ENCODE measurements at places on chromosomes 11 and 22.

DNA sequence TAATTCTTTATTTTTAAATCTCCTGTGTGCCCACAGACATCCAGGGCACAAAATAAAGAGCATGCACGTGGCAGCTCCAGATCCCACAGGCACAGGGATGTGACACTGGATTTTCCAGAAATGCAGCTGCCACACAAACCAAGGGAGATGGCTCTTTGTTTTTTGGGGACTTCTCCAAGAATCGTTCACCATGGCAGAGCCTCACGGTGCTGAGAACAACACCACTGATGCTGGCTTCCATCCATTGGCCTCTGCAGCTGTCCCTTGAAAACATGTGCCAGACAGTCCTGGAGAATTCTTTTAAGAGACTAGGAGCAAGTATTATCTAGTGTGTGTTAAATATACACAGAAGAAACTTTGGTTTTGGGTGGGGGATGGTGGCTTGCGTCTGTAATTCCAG is 108.4 kb upstream of the SLC22A12 start:
- H3K36me3 ChIP-seq: no peaks in the 10 kb centered on the region
- no peak for DNase-seq
- H3K4me3 ChIP-seq: no peak overlapping the region
- no peak overlapping the region for H3K27ac ChIP-seq
- H3K4me1 ChIP-seq: no peaks in the 10 kb centered on the region

DNA sequence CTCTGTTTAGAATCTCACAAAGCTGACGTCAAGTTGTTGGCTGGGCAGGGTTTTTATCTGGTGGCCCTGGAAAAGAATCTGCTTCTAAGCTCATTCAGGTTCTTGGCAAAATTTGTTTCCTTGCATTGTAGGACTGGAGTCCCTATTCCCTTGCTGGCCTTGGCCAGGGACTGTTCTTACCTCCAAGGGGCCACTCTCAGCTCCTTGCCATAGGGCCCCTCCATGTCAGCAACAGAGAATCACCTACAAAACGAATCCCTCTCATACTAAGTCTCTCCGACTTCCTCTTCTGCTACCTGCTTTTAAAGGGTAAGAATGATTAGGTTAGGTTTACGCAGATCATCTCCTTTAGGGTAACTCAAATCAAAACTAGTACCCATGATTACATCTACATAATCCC is 63.2 kb downstream of the PARVA start:
- no peaks in the 10 kb centered on the region for H3K36me3 ChIP-seq
- no peak overlapping the region for H3K4me3 ChIP-seq
- no peaks in the 10 kb centered on the region for H3K27me3 ChIP-seq
- no peak overlapping the region for H3K27ac ChIP-seq
- no peak for DNase-seq
- H3K4me1 ChIP-seq: peaks cover 3% of the 10 kb centered on the region

DNA sequence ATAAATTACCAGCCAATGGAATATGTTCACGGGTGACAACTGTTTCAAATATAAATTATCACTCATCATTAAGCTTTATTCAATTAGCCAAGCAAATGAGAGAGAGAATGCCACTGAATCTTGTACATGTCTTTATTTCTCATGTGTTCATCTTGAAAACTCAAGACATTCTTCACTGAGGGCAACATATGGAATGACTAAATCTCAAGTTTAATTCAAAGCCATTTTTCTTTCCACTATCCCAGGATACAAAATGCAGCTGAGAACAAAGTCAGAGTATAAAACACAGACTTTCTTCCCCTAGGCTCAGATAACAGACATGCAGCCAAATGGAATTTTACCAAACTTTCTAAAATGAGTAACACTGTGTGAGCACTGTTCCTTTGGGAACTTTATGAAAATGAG is 12.1 kb upstream of the BBOX1 start:
- H3K4me1 ChIP-seq: no peaks in the 10 kb centered on the region
- no peaks in the 10 kb centered on the region for H3K36me3 ChIP-seq
- no peaks in the 10 kb centered on the region for H3K27me3 ChIP-seq
- H3K27ac ChIP-seq: no peak overlapping the region
- DNase-seq: no peak

GRCh38 chr22:32518381-32518780 is 43.8 kb downstream of the FBXO7 start:
- H3K27ac ChIP-seq: no peak overlapping the region
- no peak for DNase-seq
- no peaks in the 10 kb centered on the region for H3K4me1 ChIP-seq
- no peaks in the 10 kb centered on the region for H3K36me3 ChIP-seq
- no peaks in the 10 kb centered on the region for H3K27me3 ChIP-seq
- no peak overlapping the region for H3K4me3 ChIP-seq

DNA sequence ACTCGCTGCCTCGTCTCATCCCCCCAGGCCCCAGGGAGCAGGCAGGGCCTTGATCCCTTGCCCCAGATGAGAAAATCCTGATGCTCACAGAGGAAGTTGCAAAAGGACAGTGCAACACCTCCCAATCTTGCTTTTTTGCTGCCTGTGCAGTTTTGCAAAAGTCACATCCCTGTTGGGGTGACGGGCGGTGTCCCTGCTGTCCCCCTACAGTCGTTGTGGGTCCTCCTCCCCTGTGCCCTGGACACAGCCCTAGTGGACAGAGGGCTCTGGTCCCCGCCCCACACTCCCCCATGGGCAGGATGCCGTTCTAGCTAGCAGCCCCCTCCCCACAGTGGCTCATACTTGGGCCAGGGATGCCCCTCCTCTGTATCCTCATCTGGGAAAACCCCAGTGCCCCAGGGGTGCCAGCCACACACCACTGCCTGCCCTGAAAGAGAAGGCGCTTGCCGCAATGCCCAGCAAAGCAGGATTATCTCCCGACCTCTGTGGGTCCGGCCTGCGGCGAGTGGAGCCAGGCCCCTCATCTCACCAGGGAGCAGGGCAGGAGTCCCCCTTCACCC is 18.4 kb upstream of the CTSD start:
- no peak overlapping the region for H3K27ac ChIP-seq
- no peaks in the 10 kb centered on the region for H3K4me1 ChIP-seq

DNA sequence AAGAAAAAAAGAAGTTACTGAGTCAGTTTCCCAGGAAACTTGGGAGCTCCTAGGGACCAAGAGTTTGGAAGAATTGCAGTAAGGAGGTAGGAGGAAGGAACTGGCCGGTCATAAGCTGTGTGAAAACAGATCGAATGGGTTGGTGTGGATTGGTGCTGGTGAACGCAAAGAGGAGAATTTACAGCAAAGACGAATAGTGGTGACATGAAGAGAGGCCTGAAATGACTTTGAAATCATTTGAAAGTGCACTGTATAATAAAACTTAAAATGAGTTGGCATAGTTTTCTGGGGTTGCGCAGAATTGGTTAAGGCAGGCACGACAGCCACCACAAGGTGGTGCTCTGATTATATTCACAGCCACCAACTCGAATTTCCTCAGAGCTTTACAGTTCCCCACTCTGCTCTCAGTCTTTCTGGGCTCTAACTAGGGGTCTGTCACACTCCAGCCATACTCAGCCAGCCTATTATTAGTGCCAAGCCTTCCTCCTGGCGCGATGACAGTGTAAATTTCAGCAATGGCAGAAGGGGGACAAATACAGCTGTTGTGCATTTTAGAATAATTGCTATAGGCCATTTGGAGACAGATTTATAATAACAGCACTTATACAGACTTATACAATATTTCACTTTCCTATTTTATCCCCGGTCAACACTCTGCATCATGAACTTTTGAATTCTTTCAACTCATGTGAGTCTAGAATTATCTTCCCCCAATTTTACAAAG is 8.3 kb upstream of the HTR3B start:
- DNase-seq: no peak
- H3K4me1 ChIP-seq: peaks cover 3% of the 10 kb centered on the region
- H3K36me3 ChIP-seq: no peaks in the 10 kb centered on the region
- H3K27me3 ChIP-seq: peaks cover 4% of the 10 kb centered on the region
- H3K27ac ChIP-seq: no peak overlapping the region

DNA sequence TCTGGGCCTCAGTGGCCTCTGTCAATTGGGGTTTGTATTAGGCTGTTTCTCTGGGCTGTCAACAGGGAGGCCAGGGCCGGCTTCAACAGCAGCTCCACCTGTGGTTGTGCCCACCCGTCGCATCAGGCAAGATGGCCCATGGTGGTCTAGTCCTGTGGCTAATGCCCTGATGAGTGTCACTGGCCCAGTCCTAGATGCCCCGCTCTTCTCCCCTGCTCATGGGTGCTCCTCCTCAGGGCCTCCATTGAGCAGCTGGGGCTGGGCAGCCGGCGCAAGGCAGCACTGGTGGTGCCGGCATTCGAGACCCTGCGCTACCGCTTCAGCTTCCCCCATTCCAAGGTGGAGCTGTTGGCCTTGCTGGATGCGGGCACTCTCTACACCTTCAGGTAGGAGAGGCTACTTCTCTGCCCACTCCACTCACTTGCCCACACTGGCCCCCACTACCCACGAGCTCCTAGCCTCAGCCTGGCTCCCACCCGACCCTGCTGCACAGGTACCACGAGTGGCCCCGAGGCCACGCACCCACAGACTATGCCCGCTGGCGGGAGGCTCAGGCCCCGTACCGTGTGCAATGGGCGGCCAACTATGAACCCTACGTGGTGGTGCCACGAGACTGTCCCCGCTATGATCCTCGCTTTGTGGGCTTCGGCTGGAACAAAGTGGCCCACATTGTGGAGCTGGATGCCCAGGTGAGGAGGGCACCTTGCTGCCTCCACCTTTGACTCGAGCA is 5.4 kb downstream of the LARGE2 start:
- H3K27me3 ChIP-seq: peaks cover 27% of the 10 kb centered on the region
- H3K4me1 ChIP-seq: no peaks in the 10 kb centered on the region
- no peak overlapping the region for H3K27ac ChIP-seq
- peaks cover 7% of the 10 kb centered on the region for H3K36me3 ChIP-seq

- H3K27me3 ChIP-seq: no peaks in the 10 kb centered on the region
- H3K36me3 ChIP-seq: peaks cover 5% of the 10 kb centered on the region
- H3K4me1 ChIP-seq: peaks cover 19% of the 10 kb centered on the region
These were observed at the start of gene ACTN3 for GRCh38 chr11:66546368-66546965. ACTN3 (plus strand) TSS chr11:66546903; CDS start chr11:66546938, 35 bp downstream.

GRCh38 chr11:65925397-65925796 is 6.2 kb downstream of the DRAP1 start:
- no peak overlapping the region for H3K4me3 ChIP-seq
- no peak overlapping the region for H3K27ac ChIP-seq
- peaks cover 9% of the 10 kb centered on the region for H3K4me1 ChIP-seq
- no peaks in the 10 kb centered on the region for H3K27me3 ChIP-seq

GRCh38 chr11:69816671-69817070 is 2.5 kb downstream of the FGF3 start:
- peaks cover 35% of the 10 kb centered on the region for H3K27me3 ChIP-seq
- peaks cover 4% of the 10 kb centered on the region for H3K4me1 ChIP-seq
- H3K36me3 ChIP-seq: no peaks in the 10 kb centered on the region
- H3K4me3 ChIP-seq: no peak overlapping the region
- no peak overlapping the region for H3K27ac ChIP-seq

DNA sequence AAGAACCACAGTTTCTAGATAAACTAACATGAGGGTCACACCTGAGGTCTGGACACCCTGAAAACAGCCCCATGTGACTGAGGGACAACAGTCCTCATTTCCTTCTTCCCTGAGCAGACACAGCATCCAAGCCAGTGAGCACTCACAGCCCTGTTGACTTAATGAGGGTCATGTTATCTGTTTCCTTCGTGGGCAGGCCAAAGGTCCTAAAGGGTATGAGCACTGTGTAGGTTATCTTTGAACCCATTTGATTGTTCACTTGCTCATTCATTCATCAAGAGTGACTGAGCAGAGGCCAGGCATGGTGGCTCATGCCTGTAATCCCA is 170.7 kb upstream of the B3GAT1 start:
- no peaks in the 10 kb centered on the region for H3K4me1 ChIP-seq
- DNase-seq: no peak
- no peak overlapping the region for H3K27ac ChIP-seq
- H3K4me3 ChIP-seq: no peak overlapping the region

DNA sequence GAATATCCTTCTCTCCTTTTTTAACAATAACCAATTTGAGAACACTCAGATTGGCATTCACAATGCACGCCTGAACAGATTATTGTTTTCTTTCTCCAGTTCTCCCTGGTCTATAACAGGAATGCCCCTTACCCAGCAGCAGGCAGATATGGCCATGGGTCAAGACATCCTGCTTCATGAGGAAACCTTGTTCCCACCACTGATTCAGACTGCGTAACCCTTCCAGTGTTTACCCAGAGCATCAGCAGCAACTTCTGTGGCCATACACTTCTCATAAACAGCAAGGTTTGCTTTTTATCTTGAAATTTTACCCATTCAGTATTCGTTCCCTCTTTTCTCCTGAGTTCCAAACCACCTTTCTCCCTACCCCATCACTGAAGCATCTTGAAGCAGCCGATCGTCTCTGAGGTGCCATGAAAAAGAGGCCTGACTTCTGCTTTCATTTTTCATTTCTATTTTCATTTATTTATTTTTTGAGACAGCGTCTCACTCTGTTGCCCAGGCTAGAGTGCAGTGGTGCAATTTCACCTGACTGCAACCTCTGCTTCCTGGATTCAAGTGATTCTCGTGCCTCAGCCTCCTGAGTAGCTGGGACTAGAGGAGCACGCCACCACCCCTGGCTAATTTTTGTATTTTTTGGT is 9.6 kb downstream of the PTS start:
- no peak for DNase-seq
- no peaks in the 10 kb centered on the region for H3K4me1 ChIP-seq
- H3K27ac ChIP-seq: no peak overlapping the region

- no peaks in the 10 kb centered on the region for H3K4me1 ChIP-seq
- no peak overlapping the region for H3K4me3 ChIP-seq
- DNase-seq: no peak
- H3K27me3 ChIP-seq: no peaks in the 10 kb centered on the region
- H3K27ac ChIP-seq: no peak overlapping the region
- peaks cover 75% of the 10 kb centered on the region for H3K36me3 ChIP-seq
These were observed 36.8 kb upstream of the APOA1 start for GRCh38 chr11:116874251-116874650.

GRCh38 chr22:39176143-39176713 is 23.7 kb upstream of the CBX7 start:
- DNase-seq: peak; percentile 69
- peak overlapping the region; percentile 65 for H3K27ac ChIP-seq
- H3K36me3 ChIP-seq: no peaks in the 10 kb centered on the region
- H3K4me1 ChIP-seq: peaks cover 57% of the 10 kb centered on the region
- H3K27me3 ChIP-seq: no peaks in the 10 kb centered on the region

DNA sequence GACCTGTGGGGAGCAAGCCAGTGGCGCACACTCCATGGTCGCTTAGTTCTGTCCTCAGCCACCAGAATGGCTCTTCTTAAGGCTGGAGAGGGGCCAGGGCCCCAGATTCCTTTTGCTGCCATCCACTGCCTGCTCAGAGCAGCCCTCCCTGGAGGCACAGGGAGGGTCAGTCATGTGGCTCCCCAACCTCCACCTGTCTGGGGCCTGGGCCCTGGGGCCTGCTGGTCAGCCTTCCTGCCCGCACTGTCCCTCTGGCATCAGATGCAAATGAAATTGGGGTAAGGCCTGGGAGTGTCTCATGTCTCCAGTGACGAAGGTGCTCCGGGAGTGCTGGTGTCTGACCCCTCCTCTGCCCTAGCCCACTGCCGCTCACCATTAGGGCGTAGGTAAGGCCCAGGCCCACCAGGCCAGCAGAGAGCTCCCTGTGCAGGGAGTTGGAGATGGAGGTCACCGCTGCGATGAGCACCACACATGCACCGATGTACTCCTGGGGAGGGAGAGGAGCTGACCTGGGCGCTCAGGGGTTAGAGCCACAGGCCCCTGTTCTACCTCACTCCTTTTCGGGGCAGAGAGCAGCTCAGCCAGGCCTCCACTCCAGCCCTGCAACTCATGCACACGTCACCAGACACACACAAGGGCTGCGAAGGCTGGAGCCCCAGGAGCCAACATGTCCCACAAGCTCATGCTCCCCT is 9.0 kb upstream of the KCNJ11 start:
- H3K27ac ChIP-seq: no peak overlapping the region
- no peaks in the 10 kb centered on the region for H3K36me3 ChIP-seq
- DNase-seq: no peak
- H3K4me3 ChIP-seq: no peak overlapping the region

All from neuronal stem cell (in vitro differentiated cells).